CD4-positive, alpha-beta T cell treated with Interleukin-15 for 4 hours (primary cell): ENCODE measurements at places on chromosomes 6 and 20.

DNA sequence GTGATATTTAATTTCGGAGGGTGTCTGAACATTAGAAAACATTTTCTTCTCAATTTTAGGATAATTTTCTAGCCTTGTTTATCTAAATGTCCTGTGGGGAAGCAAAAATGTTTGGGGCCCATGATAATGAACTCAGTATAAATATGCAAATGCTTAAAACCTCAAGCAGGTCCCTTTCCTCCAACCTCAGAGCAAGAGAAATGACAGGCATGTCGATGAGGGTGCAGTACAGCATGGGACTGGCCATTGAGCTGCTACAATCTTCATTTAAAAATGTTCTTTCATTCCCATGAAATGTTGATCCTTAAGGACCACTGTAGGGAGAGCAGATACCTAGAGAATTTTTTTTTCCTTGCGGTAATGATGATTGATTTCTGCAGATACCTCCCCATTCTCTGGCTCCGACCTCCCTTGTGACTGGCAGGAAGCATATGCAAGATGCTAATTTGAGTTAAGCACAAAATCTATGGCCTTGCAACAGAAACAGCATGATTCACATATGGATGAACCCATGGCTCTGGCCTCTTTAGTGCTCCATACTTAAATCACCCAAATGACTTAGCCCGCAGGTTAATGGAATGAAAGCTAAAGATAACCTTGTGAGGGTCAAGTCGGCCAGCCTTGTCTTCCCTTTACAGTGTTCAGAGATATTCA lies 243.3 kb downstream of the SOX4 start:
- no peak for DNase-seq

GRCh38 chr6:131867744-131868143 lies 59.9 kb downstream of the ENPP1 start:
- DNase-seq = no peak

DNA sequence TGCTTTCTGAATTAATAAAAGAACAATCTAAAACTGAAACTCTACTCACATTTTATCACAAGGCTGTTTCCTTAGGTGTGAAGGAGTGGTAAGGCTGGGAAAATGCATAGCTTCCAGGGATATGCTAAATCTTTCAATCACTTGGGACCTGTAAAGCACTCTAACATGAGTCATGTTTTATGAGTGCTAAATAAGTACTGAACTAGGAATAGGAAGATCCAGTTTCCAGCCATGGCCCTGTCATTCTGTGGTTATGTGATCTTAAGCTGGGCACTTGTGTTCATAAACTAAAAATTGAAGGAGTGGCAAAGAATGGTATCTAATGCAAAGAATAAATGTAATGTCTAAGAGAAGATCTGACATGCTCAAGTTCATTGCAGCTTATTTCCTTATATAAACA lies 6.1 kb upstream of the TMEM200A start:
- DNase-seq = no peak

DNA sequence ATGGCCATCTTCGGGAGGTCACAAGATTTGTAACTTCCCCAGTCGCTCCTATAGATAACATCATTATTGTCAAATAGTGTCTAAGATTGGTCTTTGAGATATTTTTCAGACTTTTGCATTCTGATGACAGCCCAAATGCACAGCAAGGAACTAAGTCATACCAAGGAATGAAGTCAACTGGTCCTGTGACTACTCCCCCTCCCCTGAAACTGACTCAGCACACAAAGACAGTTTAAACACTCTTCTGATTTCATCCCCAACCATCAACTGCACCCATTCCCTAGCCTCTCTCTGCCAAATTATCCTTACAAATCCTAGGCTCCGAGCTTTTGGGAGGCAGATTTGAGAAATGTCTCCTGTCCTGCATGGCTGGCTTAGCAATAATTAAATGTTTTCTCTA lies 139.4 kb downstream of the HS3ST5 start:
- no peak for DNase-seq

DNA sequence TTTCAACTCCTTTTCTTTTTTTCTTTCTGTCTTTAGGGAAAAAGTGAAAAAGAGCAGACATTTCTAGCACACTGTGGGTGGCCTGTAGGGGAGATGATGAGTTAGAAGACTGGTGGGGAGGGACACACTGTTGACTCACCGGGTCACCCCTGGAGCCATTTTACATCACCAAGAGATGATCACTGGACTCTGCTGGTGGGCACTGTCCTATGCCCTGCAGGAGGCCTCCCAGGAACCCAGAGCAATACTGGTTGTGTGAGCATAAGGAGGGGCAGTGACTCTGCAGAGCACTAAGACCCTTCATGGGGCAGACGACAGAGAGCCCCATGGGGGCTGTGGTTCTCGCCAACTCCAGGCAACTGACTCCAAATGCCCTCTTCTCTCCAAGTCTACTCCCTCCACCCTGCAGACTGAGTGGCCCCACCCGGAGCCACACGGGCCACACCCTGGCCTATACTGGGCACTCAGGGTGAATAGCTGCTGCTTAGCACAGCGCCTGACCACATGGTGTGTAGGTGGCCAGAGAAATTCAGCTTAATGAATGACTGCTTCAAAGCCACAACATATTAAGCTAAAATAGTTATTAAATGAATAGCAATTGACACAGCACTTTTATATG lies 177.5 kb downstream of the CDC5L start:
- no peak for DNase-seq

GRCh38 chr20:17836303-17836861 lies 132.2 kb downstream of the SNX5 start:
- DNase-seq = no peak

DNA sequence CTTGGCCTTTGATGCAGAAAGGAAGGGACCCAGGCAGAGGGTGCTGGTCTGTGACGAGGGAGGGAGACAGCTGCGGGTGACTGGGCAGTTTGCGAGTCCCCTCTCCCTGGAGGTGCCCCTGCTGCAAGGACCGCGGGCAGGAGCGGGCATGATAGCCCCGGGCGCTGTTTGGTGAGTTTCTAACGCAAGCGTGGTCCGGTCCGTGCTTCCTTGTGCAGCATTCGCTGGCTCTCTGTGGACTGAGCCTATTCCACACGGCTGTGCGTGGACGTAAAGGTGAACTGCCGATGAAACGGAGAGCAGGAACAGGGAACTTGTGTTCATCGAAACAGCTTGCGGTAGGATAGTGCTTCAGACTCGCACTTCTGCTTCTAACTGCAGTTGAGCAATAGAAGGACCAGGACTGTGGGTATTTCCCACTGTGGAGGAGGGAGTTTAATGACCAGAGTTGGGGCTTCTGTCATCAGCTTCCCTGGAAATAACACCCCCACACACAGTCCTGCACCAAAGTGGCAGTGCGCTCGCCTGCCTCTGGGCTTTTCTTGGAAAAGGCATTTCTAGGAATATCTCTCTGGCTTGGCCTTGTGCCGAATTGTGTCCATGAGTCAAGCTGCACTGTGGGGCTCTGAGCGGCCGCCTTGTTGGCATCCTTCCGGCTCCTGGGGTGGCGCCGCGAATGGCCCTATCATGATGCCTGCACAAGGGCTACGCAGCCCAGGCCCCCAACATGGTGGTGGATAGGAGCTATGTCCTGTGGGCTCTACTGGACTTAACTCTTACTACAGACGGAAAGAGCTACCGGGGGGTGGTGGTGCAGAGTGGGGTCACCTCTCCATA lies 48.9 kb downstream of the DUSP22 start:
- peak; percentile 30 for DNase-seq

- peak; percentile 82 for DNase-seq
Measured at GRCh38 chr20:49676581-49677291, 36.9 kb downstream of the B4GALT5 start.

DNA sequence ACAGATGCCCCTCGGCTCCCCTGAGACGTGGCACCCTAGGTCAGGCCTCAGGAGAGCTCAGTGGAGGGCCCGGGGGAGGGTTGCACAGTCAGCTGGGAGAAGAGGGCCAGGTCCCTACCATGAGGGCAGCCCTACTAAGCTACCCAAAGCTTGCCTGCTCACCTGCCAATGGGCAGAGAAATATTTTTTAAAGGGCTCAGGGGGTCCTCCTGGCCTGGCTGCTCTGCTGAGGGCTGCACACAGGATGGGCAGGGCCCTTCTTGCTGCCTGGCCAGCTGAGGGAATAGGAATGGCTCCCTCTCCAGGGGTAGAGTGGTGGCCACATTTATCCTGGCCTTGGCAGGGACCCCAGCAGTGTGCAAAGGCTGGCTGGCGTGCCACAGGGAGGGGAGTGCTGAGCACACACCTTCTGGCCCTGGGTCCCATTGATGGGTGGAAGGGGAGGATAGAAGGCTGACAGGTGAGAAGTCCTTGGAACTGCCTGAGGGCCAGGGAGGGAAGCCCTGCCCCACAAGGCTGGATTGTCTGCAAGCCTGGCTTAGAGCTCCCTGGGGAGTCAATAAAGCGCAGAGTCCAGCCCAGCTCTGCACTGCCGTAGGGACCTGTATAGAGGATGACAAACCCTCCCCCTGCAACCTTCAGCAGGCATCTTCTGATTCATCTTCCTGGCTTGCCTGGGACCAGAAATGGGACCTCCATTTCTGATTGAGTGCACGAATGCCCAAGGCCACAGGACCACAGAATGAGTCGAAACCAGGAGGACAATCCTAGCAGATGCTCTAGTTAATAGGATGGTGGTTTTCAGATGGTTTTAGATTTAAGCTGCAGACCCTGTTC lies 62.1 kb downstream of the NOL4L start:
- no peak for DNase-seq

DNA sequence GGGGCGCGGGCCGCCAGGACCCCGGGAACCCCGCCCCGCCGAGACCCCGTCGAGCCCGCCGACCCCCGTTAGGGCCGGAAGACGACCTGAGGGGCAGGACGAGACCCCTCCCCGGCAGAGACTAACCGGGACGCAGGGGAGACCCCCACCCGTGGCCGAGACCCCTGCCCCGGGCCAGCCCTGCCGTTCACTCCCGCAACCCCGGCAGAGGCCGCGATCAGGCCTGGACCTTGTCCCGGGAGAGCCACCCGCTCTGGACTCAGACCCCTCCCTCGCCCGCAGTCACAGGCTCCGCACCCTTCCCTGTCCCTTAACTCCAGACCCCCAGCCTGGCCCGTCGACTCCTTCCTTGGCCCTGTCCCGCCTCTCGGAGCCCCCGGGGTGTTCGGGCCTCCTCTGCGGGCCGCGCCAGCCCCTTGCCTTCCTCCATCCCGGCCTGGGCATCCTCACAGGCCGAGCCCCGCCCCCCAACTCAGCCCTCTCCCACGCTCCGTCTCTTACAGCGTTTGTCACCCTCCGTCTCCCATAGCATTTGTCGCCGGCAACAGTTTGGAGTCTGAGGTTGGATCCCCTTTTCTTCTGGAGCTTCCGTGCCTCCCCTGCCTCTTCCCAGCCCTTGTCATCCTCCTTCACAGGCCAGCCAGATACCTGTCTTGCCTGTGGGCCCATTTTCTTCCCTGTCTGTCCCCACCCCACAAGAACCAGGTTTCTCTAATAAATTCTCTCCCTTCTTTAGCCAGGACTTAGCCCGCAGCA lies 569 bp downstream of the TCEA2 start:
- DNase-seq = no peak

GRCh38 chr6:44230034-44230675 lies 6.8 kb downstream of the SLC29A1 start:
- no peak for DNase-seq

DNA sequence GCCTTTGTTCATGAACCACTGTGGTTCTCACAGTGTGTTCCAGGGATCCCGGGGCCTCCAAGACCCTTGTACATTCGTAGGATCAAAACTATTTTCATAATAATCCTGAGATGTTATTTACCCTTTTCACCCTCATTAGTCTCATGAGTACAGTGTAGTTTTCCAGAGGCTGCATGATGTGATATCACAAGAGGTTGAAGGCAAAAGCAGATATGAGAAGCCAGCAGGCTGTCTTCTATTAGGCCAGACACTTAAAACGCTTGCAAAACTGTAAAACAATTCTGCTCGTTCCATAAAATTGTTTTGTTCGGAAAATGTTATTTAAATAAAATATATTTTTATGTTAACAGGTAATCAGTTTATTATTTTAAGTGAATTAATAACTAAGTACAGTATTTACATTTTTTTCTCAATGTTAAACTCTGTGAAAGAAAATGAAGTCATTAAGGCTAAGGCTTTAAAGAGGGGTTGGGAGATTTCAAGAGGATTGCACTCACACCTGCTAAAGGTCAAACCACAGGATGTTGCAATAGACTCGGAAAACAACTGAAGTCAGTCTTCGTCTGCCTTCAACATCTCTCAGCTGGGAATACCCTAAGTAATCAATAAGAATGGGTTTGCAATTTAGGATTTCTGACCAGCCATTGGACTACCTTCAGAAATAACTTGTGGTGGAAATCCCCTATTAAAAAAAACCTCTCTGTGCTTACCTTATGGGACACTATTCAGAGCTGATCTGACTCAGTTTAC lies 474.2 kb downstream of the KIF16B start:
- no peak for DNase-seq

DNA sequence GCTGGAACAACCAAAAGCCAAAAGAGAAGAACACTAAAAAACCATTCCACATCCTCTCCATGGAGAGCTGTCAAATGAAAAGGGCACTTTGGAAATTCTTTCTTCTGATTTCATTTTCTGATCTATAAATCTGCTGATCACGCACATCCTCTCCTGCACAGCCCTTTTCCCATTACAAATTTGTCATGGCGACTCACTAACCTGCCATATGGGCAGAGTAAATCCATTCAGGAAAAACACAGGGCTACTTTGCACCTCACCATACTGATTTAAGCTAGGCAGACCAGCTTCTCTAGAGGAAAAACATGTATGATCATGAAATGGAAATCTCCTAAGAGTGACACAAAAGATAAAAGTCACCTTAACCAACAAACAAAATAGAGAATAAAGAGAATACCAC lies 26.0 kb downstream of the TOMM6 start:
- DNase-seq = no peak

GRCh38 chr6:12278915-12279314 lies 11.2 kb upstream of the EDN1 start:
- DNase-seq = no peak
